ENCODE measurements at places on chromosomes 4 and X.

DNA sequence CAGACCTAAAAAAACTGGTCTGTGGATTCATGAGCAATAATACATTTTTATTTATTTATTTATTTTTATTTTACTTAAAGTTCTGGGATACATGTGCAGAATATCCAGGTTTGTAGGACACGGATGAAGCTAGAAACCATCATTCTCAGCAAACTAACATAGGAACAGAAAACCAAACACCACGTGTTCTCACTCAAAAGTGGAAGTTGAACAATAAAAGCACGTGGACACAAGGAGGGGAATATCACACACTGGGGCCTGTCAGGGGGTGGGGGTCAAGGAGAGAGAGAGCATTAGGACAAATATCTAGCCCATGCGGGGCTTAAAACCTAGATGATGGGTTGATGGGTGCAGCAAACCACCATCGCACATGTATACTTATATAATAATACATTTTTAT, 705.9 kb downstream of the RAB28 start:
- no peak for DNase-seq

DNA sequence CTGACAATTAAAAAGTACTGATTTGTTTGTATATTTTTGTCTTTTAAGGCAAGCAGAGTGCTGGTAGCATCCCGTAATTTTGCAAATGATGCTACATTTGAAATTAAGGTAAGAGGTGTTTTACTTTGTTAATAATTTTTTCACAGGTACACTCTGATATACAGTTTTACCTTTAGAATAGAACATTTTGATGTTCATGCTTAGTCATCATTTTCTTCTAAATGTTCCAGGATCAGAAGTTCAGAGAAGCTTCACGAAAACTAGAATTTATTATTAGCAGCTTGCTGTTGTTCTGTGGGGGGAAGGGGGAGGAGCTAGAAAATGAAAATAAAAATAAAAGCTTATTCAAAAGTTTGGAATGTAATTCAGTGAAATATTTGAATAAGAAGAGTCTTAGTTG, 5.5 kb downstream of the PDHA1 start:
- no peak for DNase-seq

GRCh38 chrX:150690126-150690525, 3.1 kb upstream of the MTMR1 start:
- no peak for DNase-seq

- no peak for DNase-seq
These were observed 80.8 kb downstream of the HMGN5 start for GRCh38 chrX:81120936-81121371.

- DNase-seq = no peak
These were observed 30.0 kb upstream of the ANXA5 start for GRCh38 chr4:121726642-121727268.

GRCh38 chr4:168220893-168221292, 97.7 kb downstream of the DDX60 start:
- no peak for DNase-seq

DNA sequence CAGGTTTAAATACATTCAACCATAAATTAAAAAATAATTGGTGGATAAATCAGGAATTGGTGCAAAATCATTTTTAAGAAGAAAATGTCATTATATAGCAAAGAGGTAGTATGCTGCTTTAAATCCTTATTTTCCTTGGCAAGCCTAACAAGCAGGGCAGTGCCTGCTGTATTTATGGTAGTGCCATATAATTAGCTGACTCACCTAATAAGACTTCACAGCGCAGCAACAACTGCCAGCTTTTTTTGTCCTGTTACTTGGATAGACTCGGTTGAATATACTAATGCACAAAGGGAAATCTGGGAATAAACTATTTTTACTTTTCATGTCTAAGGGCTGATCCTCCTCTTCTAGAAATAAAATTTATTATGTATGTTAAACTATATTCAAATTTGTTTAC, 99.1 kb downstream of the SNCA start:
- no peak for DNase-seq

GRCh38 chr4:10856271-10856782, 171.8 kb upstream of the CLNK start:
- DNase-seq = no peak

- DNase-seq = no peak
These were observed 17.8 kb upstream of the TENM3 start for GRCh38 chr4:182225257-182225852.

GRCh38 chr4:14841801-14842768, 160.2 kb upstream of the CPEB2 start:
- DNase-seq = no peak

GRCh38 chrX:118893923-118894322, 70.3 kb downstream of the ZCCHC12 start:
- DNase-seq = no peak

- no peak for DNase-seq
These were observed 73.5 kb upstream of the RAP2C start for GRCh38 chrX:132292793-132293192.

DNA sequence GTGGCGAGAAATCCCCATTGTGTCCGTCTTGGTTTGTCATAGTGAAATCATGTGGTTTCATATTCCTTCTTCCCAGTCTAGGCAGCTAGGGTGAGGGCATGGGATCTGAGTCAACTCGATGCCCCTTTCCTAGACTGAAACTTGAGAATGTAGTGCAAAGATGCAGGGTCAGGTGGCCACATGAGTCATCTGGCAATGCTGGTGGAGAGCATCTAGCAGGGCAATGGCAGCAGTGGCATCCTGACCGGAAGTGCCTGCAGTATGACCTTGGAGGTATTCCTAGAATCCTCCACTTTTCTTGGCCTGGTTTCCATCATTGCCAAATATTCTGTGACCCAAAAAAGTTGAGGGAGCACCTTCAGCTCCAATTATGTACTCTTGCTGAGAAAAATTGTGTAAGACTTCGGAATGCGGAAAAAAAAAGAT, 39.1 kb upstream of the TMEM184C start:
- no peak for DNase-seq

DNA sequence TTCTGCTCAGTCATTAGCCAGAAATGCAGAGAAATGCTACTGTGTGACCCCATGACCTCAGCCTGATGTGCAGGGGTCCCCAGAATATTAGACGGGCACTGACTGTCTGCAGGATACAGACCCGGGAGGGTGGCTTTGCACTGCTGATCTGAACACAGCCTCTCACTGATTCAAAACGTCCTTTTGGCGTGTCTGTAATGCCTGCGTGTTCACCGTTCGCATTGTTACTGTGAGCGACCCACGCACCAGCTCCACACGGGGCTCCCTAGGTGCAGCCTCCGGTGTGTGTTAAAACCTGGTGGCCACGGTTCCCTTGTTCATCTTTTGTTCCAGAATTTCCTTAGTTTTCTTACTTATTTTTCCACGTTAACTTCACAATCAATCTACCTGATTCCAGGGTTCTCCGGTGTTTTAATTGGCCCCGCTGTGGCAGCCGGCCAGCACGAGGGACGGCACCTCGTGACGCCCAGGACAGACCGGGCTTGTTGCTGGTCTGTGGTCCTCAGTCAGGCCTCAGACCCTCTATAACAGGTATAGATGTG, 32.0 kb upstream of the SPON2 start:
- no peak for DNase-seq

- DNase-seq = no peak
These were observed at the start of gene GATA1 for GRCh38 chrX:48786341-48786800. Gene GATA1 (plus strand): TSS chrX:48786590. CDS start chrX:48791110, 4,520 bp downstream.

DNA sequence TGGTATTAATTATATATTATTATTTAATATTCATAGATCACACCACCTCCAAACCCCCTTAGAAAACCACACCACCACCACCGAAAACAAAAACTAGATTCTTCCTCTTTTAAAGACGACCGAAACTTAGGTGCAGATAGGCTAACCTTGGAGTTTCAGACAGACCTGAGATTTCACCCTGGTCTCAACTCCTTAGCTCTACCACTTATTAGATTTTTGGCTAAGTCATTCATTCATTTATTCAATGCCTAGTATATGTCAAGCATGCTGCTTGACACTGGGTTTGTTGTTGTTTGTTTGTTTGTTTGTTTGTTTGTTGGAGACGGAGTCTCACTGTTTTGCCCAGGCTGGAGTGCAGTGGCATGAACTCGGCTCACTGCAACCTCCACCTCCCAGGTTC, 9.5 kb upstream of the BMP2K start:
- DNase-seq = no peak

GRCh38 chr4:73897380-73898136, 28.4 kb downstream of the CXCL1 start:
- no peak for DNase-seq

DNA sequence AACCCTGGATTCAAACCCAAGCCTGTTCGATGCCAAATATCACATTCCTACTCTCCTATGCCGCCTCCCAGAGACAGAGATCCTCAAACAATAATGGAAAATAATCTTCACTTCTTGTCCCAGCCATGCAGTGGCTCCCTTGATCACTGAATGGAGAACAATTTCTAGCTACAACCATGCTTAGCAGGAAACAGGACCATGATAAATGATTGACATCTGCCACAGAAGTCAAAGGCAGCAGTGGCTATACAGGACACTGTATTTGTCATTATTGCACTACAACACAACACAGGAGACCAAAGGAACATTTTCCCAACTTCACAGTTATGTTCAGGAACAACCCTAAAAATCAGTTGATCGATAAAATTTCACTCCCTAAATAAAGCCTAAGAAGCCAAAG, 243.3 kb upstream of the SLC7A11 start:
- DNase-seq = no peak

DNA sequence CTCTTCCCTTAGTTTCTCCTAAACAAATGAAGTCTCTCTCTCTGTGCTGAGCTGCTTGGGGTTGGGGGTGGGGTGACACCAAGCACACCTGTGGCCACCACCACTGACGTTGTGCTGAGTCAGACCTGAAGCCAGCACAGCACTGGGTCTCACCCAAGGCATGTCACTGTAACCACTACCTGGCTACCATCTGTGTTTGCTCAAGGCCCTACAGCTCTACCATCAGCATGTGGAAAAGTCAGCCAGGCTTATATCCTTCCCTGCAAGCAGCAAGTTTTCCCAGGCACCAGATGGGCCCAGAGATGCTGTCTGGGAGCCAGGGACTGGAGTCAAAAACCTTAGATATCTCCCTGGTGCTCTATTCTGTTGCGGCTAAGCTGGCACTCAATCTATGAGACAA, 6.9 kb downstream of the CXCL10 start:
- peak; percentile 24 for DNase-seq

DNA sequence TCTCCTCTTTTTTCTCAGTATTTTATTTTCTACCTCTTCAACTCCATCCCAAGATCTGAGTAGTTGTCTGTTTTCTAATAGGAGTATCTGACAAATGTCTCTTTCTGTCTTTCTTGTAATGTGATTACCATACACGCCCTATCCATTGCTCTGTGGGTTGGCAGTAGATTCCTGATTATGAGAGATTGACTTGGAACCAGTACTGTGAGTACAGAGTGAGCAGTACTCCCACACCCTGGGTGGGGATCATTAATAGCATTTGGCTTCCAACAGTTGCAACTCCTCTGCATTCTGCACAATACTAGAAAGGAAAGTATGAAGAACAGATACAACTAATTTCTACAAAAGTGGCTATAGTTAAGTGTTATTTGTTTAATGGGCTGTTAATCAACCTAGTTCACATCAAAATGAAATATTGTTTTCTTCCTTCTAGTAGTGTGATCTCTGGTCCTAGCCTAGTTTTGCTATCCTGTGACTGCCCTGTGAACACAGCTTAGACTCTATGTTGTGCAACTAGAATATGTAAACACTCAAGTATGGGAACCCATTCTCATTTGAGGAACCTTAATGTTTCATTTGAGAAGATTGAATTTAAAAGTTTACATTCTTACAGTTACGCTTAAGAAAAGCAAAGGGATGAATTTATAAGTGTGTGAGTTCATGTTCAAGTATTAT, 112.9 kb downstream of the PTPN13 start:
- DNase-seq = no peak

DNA sequence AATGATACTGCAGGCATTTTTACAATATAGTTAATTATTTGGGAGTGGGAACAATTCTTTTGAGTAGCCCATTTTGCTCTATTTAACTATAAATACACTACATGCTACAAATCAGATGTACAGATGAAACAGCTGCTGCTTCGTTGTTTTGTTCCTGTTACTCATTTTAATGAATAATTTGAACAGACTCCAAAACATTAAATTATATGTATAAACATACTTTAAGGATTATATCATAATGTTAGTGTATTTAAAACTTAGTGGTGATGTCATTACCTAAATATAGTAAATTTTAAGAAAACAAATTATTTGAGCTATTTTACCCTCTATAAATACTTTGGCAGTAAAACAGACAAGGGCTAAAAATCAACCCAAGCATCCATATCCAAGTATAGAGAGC, 60.7 kb downstream of the GAB1 start:
- DNase-seq = no peak

- DNase-seq = no peak
These were observed 48.6 kb upstream of the SHISA3 start for GRCh38 chr4:42348692-42349091.

GRCh38 chrX:97685753-97686152, 802.0 kb downstream of the RPA4 start:
- no peak for DNase-seq

DNA sequence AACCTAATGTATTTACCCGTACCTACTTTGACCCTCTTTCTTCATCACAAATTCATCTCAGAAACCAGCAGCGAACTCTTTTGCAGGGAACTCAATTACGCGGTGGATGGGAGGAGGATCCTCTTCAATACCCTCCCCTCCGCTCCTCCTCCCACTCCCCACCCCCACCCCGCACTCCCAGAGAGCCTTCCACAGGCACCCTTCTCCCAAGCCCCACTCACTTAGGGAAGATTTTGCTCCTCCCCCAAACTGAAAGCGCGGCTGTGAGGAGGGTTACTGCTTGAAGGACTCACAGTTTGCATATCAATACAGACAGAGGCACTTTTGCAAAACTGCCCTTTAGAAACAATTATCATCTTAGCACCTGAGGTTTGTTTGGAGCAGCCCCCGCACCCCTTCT, 960 bp upstream of the IL1RAPL1 start:
- DNase-seq = no peak

DNA sequence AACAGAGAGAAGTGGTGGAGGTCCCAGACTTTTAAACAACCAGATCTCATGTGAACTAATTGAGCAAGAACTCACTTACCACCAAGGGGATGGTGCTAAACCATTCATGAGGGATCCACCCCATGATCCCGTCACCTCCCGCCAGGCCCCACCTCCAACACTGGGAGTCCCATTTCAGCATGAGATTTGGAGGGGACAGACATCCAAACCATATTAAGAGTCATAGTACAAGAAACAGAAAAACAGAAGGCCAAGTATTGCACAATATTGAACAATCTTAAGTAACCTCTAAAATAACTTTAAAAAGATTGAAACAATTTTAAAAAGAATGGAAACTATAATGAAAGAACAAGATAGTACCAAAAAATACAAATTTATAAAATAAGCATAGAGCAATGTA, 110.0 kb downstream of the CBR4 start:
- no peak for DNase-seq

- no peak for DNase-seq
These were observed at the start of gene BMPR1B for GRCh38 chr4:94757192-94758140. Gene BMPR1B (plus strand): TSS chr4:94757955. CDS start chr4:95104425, 346,470 bp downstream.

GRCh38 chrX:140701480-140701879, 8.1 kb upstream of the LINC00632 start:
- DNase-seq = no peak

- no peak for DNase-seq
These were observed 2.6 kb upstream of the LAS1L start for GRCh38 chrX:65537229-65537628.

Measured in activated T-cell treated with anti-CD3 and anti-CD28 coated beads for 48 hours (primary cell).